ENCODE measurements at places on chromosomes 2 and 18. TPM values are rescaled to one million over a fixed set of nuclear protein-coding genes. Genes with fewer than 3 reads are reported as not detected.

The HOXD3 gene
- not detected for total RNA-seq

The MARCO gene
- total RNA-seq: not detected

The DYNAP gene
- not detected for total RNA-seq

The RPRM gene
- total RNA-seq: not detected

The TWIST2 gene
- not detected for total RNA-seq

The ATRAID gene
- 92.8 TPM for total RNA-seq

The LRP2 gene
- total RNA-seq: 0.89 TPM

The COL4A4 gene
- 7.0 TPM for total RNA-seq

The STK36 gene
- 21.1 TPM for total RNA-seq

The CCDC121 gene
- 4.7 TPM for total RNA-seq

The ADAM23 gene
- total RNA-seq: 0.18 TPM

The INPP1 gene
- not detected for total RNA-seq

The SRD5A2 gene
- not detected for total RNA-seq

The GALR1 gene
- total RNA-seq: not detected

The HOXD9 gene
- not detected for total RNA-seq

The CAPN14 gene
- 4.0 TPM for total RNA-seq

The TMEM198 gene
- 6.6 TPM for total RNA-seq

DNA sequence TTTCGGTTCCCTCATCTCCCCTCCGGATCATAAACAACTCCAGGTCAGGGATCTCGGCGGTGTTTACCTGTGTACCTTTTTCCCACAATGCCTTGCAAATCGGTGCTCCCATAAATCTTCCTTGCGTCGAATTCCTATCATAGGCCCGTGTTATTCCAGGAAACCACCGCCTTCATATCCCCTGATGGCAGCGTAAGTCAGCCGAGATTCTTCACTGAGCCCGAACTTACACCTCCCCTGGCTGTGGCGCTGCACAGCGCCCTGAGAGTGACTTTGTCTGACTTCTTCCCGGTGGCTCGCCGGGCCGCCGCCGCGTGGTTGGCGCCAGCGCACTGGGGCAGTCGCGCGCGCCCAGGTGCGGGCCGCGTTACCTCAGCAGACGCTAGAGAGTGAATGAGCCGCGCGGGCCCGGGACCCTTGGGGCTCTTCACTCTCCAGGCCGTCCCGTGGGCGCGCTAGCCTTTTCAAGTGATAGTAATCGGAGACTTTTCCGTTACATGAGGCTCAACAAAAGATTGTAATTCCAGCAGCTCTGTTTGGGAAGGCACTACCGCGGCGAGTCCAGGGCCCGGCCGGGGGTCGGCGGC lies 101.6 kb downstream of the SPTBN1 start:
- DNase-seq: peak; percentile 81

DNA sequence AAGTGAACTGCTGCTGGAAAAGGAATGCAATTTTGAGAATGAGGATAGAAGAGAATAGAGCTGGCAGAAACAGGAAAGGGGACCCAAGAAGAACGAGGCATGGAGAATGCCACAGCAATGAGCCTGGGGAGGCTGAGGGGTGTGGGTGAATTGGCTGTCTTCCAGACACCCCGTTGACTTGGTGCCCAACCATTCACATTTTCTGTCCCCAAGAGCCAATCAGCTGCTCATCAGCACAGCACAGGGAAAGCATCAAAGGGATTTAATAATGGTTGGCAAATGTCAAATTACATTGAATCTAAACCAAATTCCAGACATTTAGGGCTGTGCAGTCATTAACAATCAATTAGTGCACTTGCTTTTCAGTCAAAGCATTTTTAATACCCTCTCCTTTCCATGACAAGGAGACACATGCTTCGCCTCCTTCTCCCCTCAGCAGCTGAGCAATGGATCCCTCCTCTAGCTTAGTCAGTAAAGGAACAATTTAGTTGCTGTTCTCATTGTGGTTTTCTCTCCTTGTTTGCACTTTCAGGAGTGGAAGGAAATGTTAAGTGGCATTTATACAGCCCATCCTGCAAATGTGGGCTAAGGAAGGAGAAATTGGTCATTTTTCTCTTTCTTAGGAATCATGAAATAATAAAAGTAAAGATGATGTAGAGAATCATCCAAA lies 98.8 kb downstream of the KLF7 start:
- no peak for DNase-seq

DNA sequence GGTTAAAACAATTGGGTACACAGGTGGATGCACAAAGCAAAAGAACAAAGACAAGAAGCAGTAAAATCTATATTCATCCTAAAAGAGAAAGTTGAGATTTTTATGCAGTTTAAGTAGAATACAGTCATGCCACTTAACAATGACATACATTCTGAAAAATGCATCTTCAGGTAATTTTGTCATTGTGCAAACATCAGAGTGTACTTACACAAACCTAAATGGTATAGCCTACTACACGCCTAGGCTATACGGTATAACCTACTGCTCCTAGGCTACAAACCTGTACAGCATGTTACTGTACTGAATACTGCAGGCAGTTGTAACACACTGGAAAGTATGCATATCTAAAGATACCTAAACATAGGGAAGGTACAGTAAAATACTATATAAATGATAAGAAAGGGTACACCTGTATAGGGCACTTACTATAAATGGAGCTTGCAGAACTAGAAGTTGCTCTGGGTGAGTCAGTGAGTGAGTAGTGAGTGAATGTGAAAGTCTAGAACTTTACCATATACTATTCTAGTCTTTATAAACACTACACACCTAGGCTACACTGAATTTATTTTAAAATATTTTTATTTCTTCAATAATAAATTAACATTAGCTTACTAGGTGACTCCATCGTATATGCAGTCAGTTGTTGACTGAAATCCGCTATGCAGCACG lies 132.9 kb downstream of the BARD1 start:
- no peak for DNase-seq

DNA sequence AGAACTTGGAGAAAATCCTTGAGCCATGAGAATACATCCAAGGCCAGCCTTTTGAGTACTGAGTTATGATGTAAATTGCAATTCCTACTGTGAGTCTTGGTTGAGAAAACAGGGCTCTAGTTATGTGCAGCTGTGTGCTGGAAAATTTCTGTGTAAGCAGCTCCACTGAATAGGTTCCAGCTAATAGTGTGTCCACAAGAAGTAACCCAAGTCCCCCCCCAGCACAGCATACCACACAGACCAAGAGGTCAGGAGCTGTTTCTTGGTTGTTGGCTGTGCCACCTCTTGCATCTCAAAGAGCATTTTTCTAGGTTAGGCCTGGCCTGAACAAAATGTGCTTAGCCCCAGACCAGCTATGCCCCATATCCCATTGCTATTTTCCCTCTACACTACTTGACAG lies 36.8 kb upstream of the APCDD1 start:
- DNase-seq: no peak

DNA sequence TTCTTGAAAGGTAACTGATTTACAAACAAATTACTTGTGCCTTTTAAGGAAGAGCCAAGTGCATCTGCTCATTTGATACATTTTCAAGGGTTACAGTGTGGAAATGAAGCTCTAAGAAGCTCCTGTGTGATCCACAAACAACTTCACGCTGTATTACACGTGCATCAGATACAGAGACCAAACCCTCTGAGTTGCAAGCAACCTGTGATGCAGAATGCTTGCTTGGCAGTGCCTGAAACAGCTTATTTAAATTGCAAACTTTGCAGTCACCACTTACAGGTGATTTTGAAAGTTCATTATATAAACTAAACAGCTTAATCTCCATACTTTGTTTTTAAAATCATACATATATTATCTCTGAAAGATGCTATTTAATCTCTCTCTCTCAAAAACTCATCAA lies 50.1 kb downstream of the ZEB2 start:
- DNase-seq: no peak

- peak; percentile 33 for DNase-seq
Measured at GRCh38 chr2:55103046-55103445, 52.8 kb upstream of the RTN4 start.

- DNase-seq: no peak
Measured at GRCh38 chr2:106296182-106296815, 102.2 kb upstream of the UXS1 start.

DNA sequence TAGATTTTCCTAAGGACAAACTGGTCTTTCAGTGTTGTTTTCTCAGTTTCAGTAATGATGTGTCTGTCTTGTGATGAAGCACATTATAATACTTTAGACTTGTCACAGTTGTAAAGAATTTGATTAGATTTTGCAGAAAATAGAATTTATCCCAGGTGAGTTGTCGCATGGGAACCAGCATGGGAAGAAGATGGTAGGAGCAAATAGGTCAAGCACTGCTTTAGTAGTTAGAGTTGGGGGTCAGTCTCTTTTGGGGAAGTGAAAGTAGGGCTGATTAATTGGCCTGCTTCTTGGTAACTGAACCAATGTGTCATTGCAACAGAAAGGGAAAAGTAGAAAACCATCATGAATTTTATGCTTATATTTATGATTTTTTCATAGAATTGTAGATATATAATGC lies 153.2 kb upstream of the MYO3B start:
- DNase-seq: peak; percentile 4

- no peak for DNase-seq
Measured at GRCh38 chr2:221447310-221447709, 124.8 kb downstream of the EPHA4 start.

DNA sequence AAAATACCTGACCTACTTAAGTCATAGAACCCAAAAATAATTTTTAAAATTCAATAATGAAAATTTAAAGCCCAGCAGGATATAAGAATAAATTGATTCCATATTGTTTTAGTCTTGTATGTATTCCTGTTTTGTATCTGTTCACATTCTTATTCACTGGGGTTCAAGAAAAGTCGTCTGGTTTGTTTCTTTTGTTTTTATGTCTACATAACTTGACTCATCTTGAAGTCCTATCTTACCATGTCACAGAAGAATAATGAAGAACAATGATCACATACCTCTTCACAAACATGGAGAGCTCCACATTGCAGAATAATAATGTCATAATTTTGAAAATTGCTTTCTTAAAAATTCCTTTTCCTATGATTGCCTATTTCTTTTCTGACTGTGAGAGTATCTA lies 43.4 kb upstream of the LRP1B start:
- DNase-seq: no peak

DNA sequence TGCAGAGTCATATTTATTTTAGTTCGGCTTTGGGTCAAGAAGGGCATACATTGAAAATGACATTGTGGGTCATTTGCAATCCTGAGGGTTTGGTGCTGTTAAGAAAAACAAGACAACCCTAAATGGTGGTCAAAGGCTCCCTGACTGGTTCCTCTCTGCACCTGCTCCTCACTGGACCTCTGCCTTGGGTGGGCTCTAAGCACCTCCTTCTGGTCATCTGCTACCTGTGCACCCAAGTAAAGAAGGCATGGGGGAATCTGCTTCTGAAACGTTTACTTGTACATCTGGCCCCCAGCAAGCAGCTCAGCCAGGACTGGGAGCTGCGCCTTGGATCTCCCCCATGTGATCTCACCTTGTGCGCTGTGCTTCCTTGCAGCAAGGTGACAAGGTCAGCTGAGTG lies 55.2 kb upstream of the MAL start:
- DNase-seq: no peak

- DNase-seq: no peak
Measured at GRCh38 chr2:131517106-131517831, 10.4 kb upstream of the CCDC74A start.

GRCh38 chr2:79935771-79936657 lies 368.5 kb downstream of the LRRTM1 start:
- peak; percentile 41 for DNase-seq

DNA sequence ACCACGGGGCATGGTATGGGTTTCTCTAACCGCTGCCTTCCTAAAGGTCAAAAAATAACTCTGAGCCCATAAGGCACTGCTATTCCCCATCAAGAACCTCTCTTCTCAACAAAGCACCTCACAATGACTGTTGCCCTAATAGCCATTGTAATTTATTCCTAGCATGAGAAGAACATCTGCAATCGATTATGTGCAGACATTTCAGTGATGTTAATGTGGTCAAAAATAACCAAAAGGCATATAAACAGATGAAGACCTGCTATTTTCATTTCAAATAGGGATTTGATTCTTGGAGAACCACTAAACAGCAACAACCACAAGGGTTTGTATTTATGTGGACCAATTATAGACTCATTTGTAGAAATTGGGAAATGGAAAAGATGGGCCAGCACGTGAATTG lies 356.6 kb downstream of the FBXO15 start:
- no peak for DNase-seq

DNA sequence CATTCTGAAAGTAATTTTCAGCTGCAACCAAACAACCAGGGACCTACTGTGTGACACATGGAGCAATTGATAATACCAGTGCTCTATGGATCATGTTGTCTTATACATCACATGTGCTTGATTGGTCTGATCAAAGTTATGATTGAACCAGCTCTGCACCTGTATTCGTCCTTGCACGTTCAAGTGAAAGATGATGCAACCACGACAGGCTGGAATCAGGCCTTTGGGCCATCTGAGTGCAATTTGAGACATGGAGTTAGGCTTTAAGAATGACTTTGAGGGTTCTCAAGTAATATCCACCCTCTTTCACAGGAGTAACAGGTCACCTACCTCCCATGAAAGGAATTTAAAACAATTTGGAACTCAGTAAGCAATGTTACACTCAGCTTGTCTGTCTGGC lies 165.2 kb downstream of the SLC8A1 start:
- DNase-seq: no peak

- DNase-seq: no peak
Measured at GRCh38 chr2:224036731-224037361, 2.2 kb downstream of the SERPINE2 start.

DNA sequence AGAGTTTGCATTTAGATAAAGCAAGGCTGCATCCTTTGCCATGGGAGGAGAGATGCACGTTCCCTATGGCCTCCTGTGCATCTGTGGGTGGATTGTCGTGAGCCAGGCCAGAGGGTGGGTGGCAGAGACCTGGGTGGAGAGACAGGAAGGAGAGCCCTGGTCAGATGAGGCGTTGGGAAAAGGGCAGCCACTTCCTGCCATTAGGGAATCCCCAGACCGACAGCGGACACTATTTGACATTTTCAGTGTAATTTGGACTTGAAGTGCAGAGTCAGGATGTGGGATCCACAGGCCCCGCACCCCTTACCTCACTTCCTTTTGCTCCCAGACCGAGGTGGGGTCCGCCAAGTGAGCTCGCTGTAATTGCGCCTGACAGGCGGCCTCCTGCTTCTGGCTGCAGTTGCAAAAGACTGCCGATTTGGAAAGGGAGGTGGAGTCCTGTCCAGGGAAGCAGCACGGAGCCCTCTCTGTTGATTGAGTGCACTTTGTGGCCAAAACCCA lies 150.0 kb downstream of the DYSF start:
- no peak for DNase-seq

- DNase-seq: no peak
Measured at GRCh38 chr2:234240917-234241316, 190.4 kb downstream of the SPP2 start.

- DNase-seq: no peak
Measured at GRCh38 chr2:240481720-240482119, 46.3 kb downstream of the GPC1 start.

- no peak for DNase-seq
Measured at GRCh38 chr2:183505911-183506310, 381.7 kb downstream of the NUP35 start.

- DNase-seq: no peak
Measured at GRCh38 chr2:6107290-6107689, 415.1 kb downstream of the SOX11 start.
